ENCODE measurements at places on chromosomes 12 and 14.

DNA sequence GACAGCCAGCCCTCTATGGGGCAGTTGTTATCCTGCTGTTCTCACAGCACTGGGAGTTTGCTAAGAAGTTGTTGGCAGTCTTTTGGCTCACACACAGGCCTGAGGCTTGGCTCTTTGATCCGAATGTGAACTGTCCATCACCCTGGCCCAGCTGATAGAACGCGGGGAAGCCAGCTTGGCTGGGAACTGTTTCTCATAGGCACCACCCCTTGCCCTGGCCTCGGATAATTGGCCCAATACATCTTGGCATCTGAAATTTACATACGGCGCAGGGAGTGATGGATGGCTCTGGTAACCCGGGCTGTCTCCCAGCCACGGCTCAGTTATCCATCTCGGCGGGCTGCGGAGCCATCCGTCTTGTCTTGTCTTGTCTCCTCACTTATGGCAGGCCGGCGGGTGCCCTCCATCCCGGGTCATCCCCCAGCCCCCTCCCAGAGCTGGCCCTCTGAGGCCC is 164.1 kb downstream of the PHETA1 start:
- no peak for DNase-seq

DNA sequence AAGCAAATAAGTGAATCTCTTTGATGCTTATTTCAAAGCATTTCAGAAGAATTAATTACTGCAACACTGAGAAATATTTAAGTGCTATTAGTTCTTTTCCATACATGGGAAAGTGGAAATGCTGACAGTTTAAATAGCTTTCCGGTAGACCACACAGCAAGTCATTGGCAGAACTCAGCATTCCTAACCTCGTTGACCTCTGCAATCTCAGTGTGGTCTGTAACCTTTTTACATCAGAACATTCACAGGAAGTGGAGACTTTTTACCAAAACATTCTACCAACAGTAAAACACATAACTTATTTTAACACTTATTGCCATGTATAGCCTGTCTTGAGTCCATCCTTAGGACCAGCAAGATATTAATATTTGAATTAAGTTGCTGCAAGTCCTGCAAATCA is 249.5 kb upstream of the DCN start:
- no peak for DNase-seq

DNA sequence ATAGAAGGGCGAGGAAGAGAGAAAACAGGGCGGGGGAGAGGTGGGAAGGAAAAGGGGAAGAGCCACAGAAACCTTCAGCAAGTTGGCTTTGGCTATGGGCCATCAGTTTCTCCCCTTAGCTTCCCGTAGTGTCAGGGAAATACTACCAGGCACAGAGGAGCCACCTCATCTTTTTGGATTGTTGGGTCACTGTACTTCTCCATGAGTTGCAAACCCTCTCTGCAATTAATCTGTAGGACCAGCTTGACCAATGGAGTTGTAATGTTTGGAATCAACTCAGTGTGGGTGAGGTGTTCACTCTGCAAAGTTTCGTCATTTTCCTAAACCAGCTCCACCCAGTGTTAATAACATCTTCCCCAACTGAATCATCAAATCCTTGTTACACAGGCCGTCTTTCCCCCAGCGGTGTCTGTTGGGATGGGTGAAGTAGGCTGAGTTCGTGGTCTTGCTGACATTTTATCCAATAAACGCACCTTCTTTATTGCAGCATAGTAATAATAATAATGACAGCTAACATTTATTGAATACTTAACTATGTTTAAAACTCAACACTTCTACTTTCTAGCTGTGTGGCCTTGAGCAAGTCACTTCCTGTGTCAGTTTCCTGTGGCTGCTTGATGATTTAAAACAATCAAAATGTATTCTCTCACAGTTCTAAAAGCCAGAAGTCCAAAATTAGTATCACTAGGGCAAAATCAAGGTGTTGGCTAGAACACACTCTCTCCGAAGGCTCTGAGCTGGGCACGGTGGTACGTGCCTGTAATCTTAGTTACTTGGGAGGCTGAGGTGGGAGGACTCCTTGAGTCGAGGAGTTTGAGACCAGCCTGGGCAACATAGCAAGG is 8.1 kb upstream of the GLTP start:
- DNase-seq, result no peak

GRCh38 chr14:44404599-44404998 is 102.5 kb downstream of the FSCB start:
- no peak for DNase-seq

GRCh38 chr14:89317051-89317691 is 99.9 kb downstream of the FOXN3 start:
- no peak for DNase-seq
